ENCODE measurements at places on chromosomes 11 and 22. TPM values are rescaled to one million over a fixed set of nuclear protein-coding genes. Genes with fewer than 3 reads are reported as not detected.
A peak's percentile ranks its signal among the peaks of the same experiment; 100 is the strongest.

GRCh38 chr11:46896719-46897406 is 21.5 kb downstream of the LRP4 start:
- no peak overlapping the region for H3K4me3 ChIP-seq
- DNase-seq, result no peak
- no peak overlapping the region for H3K27ac ChIP-seq
- H3K27me3 ChIP-seq, result no peaks in the 10 kb centered on the region

- H3K36me3 ChIP-seq, result no peaks in the 10 kb centered on the region
- H3K4me1 ChIP-seq, result no peaks in the 10 kb centered on the region
- no peaks in the 10 kb centered on the region for H3K27me3 ChIP-seq
- peak; percentile 69 for DNase-seq
- no peak overlapping the region for H3K27ac ChIP-seq
These were observed 13.9 kb downstream of the KCNE3 start for GRCh38 chr11:74453373-74453975.

The BIRC3 gene
- total RNA-seq, result 1.6 TPM

DNA sequence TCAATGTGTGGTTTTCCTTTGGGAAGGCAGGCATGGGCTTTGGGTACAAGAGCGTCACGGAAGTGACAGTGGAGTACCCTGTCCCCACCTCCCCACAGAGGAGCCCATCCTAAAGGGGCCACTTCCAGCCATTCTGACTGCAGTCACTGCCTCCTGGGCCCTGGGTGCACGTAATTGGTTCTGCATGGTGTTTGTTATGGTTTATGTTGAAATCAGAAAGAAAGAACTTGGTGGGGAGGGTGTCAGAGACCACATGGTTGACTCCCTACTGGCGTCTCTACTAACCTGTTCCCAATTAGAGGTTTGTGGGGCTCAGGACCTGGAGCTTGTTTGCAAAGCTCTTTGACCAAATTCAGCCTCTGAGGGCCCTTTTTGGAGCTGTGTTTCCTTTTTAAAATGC is 40.8 kb downstream of the RIBC2 start:
- H3K4me3 ChIP-seq, result no peak overlapping the region
- H3K36me3 ChIP-seq, result no peaks in the 10 kb centered on the region
- no peak for DNase-seq
- no peak overlapping the region for H3K27ac ChIP-seq
- H3K4me1 ChIP-seq, result no peaks in the 10 kb centered on the region

DNA sequence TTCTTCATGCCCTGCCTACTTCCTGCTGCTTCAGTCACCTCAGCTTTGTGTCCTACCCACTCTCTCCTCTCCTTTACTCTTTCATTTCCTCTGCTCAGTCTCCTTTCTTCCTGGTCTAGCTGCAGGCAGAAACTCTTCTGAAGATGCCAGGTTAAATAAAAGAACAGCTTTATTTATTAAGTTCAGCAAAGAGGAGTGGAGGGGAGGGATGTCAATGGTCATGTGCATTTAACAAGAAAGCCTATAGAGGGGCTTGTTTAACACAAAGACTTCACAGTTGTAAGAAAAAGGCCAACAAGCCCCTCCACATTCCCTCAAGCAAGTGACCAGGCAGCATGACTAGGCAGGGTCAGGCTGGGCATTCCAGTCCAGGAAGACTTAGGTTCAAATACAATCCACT is 609.2 kb downstream of the INSC start:
- no peak overlapping the region for H3K4me3 ChIP-seq
- H3K27ac ChIP-seq, result no peak overlapping the region
- no peaks in the 10 kb centered on the region for H3K36me3 ChIP-seq
- H3K4me1 ChIP-seq, result peaks cover 52% of the 10 kb centered on the region
- H3K27me3 ChIP-seq, result no peaks in the 10 kb centered on the region

DNA sequence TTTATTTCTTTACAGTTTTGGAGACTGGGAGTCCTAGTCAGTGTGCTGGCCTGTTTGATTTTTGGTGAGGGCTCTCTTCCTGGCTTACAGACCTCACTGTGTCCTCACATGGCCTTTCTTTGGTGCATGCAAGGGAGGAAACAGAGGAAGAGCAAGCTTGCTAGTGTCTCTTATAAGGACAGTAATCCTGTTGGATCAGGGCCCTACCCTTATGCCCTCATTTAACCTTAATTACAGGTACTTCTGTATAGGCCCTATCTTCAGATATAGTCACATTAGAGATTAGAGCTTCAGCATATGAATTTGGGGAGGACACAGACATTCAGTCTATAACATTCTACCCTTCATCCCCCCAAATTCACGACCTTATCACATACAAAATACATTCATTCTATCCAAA is 14.3 kb downstream of the ZC3H7B start:
- no peaks in the 10 kb centered on the region for H3K4me1 ChIP-seq
- H3K27me3 ChIP-seq, result no peaks in the 10 kb centered on the region
- no peak overlapping the region for H3K27ac ChIP-seq
- peaks cover 2% of the 10 kb centered on the region for H3K36me3 ChIP-seq

DNA sequence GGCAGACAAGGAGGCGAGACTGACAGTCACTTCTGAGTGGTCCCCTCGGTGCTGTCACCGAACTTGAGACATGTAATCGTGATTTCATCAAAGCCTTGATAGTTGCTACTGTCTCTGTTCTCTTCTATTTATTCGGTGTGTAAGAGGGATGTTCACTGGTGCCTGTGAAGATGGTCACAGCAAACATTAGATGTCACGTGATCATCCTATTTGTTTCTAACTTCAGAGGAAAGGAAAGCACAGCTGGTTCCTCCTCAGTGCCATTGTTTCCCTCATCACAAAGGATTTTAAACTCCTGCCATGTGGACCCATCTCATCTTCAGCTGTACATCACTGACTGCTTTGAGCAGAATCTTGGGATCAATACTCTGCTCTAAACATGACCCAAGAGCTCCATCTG is 73.1 kb upstream of the CLMP start:
- H3K4me1 ChIP-seq, result no peaks in the 10 kb centered on the region
- no peaks in the 10 kb centered on the region for H3K36me3 ChIP-seq
- no peaks in the 10 kb centered on the region for H3K27me3 ChIP-seq
- no peak for DNase-seq
- H3K4me3 ChIP-seq, result no peak overlapping the region
- no peak overlapping the region for H3K27ac ChIP-seq

The PLEKHA7 gene
- 21.9 TPM for total RNA-seq

DNA sequence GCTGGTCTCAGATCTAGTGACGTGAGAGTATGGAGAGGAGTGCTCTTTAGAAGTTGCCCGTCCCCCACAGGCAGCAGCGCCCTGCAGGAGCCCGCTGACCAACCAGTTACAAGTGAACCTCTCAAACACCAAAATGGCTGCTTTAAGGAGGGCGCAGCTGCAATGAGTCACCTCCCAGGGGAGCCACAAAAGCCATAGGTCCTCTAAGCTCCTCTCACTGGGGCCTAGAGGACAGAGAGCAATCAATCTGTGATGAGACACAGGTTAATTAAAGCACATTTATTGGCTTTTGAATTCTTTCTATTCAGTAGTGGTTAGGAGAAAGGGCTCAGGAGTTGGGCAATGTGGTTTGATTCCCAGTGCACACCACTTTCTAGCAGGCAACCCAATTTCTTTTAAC is 15.5 kb upstream of the RAPSN start:
- H3K36me3 ChIP-seq, result no peaks in the 10 kb centered on the region
- H3K27me3 ChIP-seq, result no peaks in the 10 kb centered on the region
- H3K4me1 ChIP-seq, result no peaks in the 10 kb centered on the region
- no peak overlapping the region for H3K27ac ChIP-seq

The OR52I1 gene
- total RNA-seq, result not detected

- DNase-seq, result no peak
- H3K4me1 ChIP-seq, result no peaks in the 10 kb centered on the region
- H3K27ac ChIP-seq, result no peak overlapping the region
- H3K36me3 ChIP-seq, result no peaks in the 10 kb centered on the region
- no peaks in the 10 kb centered on the region for H3K27me3 ChIP-seq
These were observed 436.9 kb downstream of the BUD13 start for GRCh38 chr11:116335891-116336290.

The OR51B4 gene
- not detected for total RNA-seq
